Panc1 (cell line): ENCODE measurements at places on chromosomes 5 and 9.

DNA sequence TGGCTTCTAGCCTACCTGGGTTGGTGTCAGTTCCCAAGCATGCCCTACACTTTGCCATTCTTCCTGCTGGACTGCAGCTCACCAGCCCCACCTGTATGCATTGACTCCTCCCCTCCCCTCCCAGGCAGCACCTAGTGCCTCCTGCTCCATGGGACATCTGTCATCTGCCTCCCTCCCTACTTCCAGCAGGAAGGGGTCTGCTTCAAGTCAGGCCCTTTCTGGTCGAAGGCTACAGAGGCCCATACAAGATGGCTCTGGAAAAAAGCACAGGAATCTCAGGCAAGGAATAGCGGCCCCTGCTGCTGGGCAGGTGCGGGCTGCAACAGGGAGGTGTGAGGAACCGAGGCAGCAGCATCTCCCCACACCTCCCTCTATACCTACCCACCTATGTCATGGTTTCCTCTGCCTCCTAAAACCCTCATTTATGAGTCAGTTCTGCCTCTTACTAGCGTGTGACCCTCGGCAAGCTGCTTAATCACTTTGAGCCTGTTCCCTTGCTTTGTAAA lies 19.7 kb downstream of the WWC1 start:
- DNase-seq = no peak

GRCh38 chr9:28688172-28688571 lies 1114.9 kb upstream of the C9orf72 start:
- no peak for DNase-seq

DNA sequence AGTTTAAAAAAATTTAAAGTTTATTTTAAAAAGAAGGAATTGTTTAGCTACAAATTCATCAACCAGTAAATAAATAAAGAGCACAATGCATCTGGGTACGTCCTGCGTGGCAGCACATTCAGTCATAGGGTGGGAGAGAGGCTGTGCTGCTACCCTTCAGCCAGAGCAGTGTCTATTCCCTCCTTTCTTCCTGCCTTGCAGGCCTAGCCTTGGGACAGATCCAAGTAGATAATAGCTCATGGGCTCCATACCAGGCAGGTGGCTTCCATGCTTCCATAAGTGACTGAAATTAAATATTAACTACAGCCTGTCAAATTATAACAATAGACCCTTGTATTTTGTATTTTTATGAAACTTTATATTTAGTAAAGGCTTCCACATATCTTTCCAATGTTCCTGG lies 408.3 kb upstream of the RGMB start:
- no peak for DNase-seq

GRCh38 chr9:103068753-103069152 lies 73.6 kb downstream of the CYLC2 start:
- DNase-seq = no peak

DNA sequence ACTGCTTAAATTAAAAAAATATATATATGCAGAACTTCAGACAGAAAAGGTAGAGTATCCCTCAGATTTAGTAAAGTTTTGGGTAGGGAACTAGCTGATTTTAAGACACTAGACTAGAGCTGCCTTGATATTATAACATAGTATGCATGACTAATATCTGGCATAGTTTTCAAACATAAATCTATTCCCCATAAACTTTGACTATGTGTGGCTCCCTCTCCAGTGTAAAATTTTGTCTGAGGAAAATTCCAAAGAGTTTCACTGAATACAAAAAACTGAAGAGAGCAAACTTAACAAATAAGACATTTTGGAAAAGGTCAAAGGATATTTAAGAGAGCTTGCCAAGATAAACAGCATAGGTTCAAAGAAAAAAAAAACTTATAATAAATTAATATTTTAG lies 66.2 kb upstream of the ZNF462 start:
- DNase-seq = no peak

GRCh38 chr5:173429489-173430150 lies 101.4 kb upstream of the STC2 start:
- DNase-seq = no peak

DNA sequence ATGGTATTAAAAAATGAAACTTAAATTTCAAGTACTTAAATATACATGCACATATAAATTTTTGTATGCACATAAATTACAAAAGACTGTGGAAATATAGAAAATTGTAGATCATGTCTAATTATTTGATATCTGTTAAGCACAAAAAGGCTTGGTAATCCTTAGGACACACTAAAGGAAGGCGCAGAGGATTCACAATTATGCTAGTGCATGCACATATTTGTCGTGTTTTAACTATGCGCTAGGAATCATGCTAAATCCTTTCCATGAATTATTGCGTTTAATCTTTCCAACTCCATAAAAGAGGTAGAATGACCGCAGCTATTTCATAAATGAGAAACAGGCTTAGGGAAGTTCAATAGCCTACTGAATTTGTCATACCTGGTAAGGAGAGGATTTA lies 244.1 kb upstream of the ITGA1 start:
- no peak for DNase-seq

DNA sequence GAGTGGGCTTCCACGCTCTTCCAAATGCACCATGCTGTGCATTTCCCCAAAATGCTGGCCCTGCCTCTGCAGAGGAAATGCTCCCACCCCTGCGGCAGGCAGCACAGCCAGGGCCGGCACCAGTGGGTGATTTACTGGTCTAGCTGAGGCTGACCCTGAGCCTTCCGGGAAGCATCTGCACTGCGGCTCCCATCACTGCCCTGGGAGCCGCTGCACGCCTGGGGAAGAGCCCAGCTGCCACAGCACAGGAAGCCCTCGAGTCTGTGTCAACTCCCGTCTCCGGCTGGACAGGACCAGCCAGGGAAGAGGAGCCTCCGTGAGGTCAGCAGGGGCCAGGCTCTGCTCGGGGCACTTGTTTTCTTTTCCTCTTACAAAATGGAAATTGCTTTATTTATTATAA lies 25.1 kb upstream of the EEIG1 start:
- no peak for DNase-seq

DNA sequence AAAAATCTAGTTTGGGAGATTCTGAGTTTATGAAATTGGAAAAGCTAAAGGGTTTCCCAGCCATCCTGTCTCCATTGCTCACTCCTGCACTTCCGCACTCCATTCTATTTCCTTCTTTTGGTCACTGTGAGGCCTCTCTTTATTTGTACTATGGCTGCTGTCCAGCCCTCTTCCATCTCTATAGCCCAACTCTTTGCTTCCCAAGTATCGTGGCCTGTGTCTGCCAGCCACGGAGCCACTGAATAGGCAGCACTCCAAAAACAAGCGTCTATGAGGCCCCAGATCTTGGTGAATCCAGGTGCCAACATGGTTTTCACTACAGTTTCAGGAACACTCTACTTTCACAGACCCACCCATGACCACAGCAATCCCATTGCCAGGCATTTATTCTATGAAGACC lies 37.2 kb downstream of the GRAMD2B start:
- no peak for DNase-seq

DNA sequence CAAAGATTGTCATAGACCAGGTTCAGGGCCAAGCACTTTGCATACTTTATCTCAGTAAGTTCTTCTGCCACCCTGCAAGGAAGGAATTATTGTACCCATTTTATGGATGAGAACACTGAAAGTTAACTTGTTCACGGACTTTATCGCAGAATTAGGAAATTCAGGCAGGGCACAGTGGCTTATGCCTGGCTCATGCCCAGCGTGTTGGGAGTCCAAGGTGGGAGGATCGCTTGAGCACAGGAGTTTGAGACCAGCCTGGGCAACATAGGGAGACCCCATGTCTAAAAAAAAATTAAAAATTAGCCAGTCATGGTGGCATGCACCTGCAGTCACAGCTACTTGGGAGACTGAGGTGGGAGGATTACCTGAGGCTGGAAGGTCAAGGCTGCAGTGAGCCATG lies 72.4 kb downstream of the MFAP3 start:
- no peak for DNase-seq

GRCh38 chr9:21788752-21789151 lies 13.7 kb upstream of the MTAP start:
- no peak for DNase-seq

- DNase-seq = no peak
These were observed 25.5 kb upstream of the IER5L start for GRCh38 chr9:129203556-129203909.

DNA sequence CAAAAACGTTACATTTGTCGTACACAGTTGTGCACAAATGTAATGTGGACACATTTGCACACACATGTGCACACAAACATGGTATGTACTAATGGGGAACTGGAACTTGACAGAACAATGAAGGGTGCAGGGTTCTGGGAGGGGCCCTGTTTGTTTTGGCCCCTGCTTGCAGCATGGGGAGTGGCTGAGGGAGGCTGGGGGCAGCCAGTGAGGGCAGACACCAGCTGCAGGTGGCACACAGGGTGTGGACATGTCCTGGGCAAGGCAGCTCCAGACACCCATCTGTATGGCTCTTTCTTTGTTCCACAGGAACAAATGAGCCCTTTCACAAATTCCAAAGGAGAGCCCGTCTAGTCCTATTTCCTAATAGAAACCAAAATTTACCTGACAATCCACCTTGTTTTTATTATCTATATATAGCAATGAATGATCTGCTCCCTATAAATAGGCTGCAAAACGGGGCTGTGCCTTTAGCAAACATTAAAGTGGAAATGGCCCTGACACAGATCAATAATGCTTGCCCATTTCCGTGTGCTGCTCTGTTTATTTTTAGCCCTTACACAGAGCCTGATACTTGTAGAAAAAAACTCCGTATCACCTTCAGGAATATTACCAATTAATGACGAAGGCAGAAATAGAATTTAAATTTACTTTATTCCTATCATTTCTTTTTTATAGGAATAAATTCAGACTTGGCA lies 26.4 kb downstream of the MARCHF3 start:
- DNase-seq = no peak

- DNase-seq = no peak
These were observed 532.5 kb upstream of the DAP start for GRCh38 chr5:11293523-11293922.

DNA sequence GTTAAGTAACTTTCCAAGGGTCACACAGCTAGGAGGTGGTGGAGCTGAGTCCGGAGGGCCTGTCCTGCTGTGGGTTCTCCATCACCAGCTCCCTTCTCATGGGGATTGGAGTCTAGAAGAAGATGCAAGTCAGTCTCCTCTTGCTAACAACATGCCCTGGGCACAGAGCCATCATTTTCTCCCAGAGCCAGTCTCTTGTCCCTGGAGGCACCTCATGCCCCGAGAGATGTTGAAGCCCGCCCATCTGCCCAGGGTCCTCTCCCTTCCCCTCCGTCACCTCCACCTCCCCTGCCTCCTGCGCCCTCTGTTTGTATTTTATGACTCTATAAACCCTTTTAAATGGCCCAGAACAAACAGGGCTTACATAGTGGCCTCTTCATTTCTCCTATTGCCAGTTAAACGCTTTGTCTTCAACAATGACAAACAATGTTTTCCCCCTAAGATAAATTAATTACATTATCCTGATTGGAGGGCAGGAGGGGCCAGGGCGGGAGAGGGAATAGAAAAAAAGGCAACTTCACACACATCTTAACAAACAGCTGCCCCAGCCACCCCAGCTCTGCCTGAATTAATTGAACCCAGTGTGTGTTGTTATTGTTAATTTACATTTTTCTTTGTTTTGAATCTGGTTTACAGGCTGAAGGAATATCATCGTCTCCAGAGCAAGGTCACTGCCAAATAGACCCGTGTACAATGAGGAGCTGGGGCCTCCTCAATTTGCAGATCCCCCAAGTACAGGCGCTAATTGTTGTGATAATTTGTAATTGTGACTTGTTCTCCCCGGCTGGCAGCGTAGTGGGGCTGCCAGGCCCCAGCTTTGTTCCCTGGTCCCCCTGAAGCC lies 55.8 kb downstream of the ASS1 start:
- no peak for DNase-seq

- DNase-seq = no peak
These were observed 261.8 kb downstream of the NR3C1 start for GRCh38 chr5:143141652-143142051.
